ENCODE measurements at places on chromosomes 4 and X.

DNA sequence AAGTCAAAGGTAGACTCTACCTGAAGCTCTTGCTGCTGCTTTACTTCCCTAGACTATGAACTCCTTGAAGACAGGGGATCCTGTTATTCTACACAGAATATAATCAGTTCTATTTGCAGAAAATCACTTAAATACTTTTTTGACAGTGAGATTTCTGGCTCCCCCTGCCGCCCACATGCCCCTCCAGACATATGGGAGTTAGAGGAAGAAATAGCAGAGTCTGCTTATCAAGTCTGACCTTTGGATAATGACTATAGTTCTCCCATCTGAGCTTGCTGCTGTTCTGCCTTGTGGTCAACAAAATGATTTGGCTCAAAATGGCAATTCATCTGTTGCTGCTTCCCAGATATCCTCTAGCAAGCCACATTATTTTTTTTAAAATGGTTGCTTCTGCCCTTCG, 101.1 kb downstream of the ENOX2 start:
- no peak for DNase-seq

- no peak for DNase-seq
Observed at GRCh38 chrX:15748841-15749240, 10.8 kb downstream of the CA5B start.

- no peak for DNase-seq
Observed at GRCh38 chr4:3821580-3822229, 55.5 kb downstream of the ADRA2C start.

GRCh38 chr4:14615671-14616070, 386.6 kb upstream of the CPEB2 start:
- no peak for DNase-seq

DNA sequence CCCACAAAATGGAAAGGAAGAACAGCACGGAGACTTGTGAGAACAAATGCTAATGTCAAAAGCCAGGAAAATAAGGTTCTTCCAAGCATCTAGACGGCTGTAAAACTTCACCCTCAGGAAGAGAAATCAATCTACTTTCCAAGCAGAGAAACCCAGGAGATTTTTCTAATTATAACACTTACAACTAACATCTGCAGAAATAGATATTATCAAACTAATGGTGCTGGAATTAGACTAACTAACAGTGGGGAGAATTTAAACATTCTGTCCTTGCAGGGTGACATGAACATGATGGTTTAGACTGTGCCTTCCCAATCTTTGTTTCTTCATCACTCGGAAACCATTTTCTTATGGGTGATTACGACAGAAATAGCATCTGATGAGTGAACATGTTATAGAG, 40.3 kb downstream of the SOD3 start:
- DNase-seq: no peak

- DNase-seq: no peak
Observed at GRCh38 chr4:915595-915994, 16.5 kb downstream of the GAK start.

- no peak for DNase-seq
Observed at GRCh38 chr4:30614771-30615170, 105.4 kb upstream of the PCDH7 start.

All from stimulated activated CD8-positive, alpha-beta memory T cell treated with anti-CD3 and anti-CD28 coated beads, Interleukin-7, amount 100 ng/mL, for 24 hours (primary cell).